Activated CD4-positive, alpha-beta T cell treated with anti-CD3 and anti-CD28 coated beads, Interleukin-2, amount 50 U/mL, for 4 hours (primary cell): ENCODE measurements at places on chromosomes 16 and 17.

DNA sequence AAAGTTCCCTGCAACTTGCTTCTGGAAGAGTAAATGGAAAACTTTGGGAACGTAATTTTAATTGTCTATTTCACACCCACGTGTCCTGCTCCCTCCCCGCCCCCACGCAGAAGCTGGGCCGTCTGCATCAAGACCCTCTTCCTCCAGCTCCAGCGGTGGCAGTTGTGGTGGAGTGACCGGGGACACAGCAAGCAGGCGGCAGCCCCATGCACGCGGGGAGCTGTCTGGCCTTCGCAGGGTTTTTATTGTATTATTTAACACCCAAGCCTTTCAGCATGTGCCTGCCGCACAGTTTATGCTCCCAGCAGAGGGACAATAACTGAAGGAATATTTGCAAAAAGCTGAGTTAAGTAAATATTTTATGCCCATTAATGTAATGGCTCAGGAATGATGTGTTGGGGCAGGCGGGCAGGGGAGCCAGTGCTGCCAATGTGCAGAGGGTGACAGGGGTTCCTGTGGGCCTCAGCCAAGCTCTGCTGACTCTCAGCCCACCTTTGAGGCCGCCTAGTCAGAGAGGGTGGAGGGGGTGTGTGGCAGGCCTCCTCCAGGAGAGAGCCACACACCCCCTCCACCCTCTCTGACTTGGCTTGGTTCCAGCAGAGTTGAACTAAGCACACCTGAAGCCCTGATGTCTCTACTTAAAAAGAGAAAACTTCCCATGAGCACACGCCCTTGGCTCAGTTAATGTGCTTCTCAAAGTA lies 32.4 kb upstream of the ENPP7 start:
- DNase-seq, result no peak

DNA sequence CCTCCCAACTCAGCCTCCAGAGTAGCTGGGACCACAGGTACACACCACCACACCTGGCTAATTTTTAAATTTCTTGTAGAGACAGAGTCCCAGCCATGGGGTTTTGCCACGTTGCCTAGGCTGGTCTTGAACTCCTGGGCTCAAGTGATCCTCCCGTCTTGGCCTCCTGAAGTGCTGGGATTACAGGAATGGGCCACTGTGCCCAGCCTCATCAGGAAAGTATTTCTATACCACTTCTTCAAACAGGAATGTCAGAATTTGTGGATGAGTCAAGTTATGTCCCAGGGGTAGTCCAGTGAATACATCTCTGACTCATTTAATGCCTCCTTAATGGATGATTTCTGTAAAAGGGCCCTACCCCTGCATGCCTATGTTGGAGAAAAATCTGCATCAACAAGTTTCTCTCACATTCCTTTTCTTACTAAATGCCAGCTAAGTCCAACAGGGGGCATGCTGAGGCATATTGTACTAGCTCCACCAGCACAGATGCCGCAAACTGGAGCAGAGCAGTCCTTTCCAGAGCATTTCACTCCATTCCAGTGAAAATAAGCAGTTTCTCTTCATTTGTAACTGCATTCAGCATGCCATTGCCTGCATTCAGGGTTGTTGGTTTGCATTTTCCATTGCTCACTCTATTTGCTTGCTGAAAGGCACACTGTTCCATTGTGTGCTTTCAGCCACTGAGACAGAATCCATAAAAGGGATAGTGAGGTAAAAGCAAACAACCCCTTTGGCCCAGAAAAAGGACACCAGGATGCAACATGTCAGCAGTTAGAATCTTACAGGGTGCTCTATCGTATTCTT lies 5.3 kb upstream of the CAVIN1 start:
- DNase-seq, result peak; percentile 28

DNA sequence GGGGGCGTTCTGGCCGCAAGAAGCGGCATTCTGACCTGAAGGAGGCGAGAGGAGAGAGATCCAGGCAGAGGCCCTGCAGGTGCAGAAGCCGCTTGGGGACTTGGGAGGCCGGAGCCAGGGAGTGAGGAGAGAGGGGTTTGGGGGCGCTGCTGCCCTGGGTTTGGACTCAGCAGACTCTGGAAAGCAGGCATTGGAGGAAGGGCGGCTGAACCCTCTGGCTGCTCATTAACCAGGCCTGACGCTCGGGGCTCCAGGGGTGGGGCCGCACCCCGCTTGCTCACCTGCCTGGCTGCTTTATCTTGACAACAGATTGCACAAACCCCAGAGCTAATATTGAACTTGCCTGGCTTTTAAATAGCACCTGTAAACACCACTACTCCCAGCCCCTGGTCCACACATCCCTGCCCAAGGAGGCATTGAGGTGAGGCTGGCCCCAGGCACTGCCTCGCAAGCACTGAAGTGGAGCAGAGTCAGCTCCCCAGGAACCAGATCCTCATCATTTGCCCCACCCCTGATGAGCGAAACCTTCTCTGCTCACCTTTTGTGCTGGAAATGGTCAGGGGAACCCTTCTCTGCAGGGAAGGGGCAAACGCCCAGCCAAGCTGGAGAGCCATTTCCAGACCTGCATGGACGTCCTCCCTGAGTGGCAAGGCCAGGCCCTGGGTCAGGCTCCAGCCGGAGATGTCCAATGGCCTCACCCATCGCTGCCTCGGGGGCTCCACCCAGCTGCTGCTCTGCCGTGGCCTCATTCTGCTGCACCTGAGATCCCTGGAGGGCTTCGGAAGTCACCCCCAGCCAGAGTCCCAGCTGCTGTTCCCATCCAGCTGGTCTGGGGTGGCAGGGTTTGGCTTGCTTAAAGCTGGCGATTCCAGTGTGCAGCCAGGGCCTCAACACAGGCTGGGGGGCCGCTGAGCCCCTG lies 190.2 kb upstream of the GSE1 start:
- DNase-seq, result no peak

DNA sequence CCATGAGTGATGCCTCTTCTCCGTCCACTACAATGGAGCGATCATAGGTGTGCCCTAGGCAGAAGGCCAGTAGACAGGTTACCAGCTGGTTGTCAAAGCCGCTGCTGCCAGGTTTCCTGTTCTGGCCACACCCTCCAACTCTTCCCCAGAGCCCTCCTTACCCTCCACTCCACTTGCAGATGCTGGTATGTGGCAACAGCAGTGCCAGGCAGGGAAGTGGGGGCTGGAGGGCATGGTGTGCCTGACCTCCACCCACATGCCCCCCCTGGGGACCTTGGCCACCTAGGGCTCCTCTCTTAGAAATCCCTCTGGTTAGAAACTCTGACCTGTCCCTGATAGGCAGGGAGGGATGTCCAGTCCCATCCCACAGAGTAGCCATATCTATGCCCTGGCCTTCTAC lies 1.5 kb downstream of the RRAD start:
- DNase-seq, result no peak

- peak; percentile 76 for DNase-seq
Observed at GRCh38 chr16:30996985-30997724, 12.1 kb downstream of the HSD3B7 start.

DNA sequence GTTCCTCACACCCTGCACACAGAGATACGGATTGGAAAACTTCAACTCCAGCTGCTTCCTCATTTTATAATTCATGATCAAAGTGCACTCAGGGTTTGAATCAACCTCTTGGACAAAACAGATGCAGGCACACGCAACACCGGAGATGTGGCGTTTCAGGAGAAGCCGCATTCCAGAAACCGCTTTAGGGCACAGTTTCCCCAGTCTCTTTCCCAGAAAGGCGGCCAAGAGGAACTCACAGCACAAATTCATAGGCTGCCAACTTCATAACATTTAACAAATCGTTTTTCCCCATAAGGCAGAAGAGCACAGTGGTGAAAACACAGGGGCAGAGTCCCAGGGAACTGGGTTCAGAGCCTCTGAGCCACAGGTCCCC lies 8.4 kb downstream of the MTHFSD start:
- no peak for DNase-seq
